Esophagus muscularis mucosa (tissue), 4 donors: ENCODE measurements at places on chromosomes 2 and 18. TPM values are rescaled to one million over a fixed set of nuclear protein-coding genes. Genes with fewer than 3 reads are reported as not detected.
A peak's percentile ranks its signal among the peaks of the same experiment; 100 is the strongest.

STARD6 gene
- not detected for total RNA-seq

ARL4C gene
- 5.4 TPM for total RNA-seq

NOSTRIN gene
- total RNA-seq: 10.9 TPM

DNA sequence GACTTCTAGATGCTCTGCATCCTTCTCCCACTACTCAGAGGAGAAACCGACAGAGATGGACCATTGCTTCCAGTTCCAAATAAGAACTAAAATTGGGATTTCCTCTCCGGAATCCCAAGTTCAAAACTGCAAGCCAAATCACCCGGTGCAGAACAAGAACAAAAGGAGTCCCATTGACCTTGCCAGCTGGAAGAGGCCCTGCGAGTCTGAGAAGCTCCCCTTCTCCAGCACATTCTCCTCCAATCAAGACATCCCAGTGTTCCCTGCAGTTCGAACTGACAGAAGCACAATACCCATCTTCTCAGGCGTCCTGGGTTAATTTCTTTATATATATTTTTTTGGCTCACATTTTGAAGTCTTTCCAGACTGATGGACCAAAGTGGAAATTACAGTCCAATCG is 195.3 kb upstream of the MEIS1 start:
- no peak overlapping the region for H3K27ac ChIP-seq
- H3K27me3 ChIP-seq: no peaks in the 10 kb centered on the region
- no peak overlapping the region for H3K4me3 ChIP-seq
- no peak for DNase-seq
- H3K36me3 ChIP-seq: no peaks in the 10 kb centered on the region

- no peak overlapping the region for H3K4me3 ChIP-seq
- no peaks in the 10 kb centered on the region for H3K36me3 ChIP-seq
- H3K27me3 ChIP-seq: no peaks in the 10 kb centered on the region
- H3K4me1 ChIP-seq: no peaks in the 10 kb centered on the region
These were observed 197.9 kb upstream of the SETBP1 start for GRCh38 chr18:44482761-44483160.

DNA sequence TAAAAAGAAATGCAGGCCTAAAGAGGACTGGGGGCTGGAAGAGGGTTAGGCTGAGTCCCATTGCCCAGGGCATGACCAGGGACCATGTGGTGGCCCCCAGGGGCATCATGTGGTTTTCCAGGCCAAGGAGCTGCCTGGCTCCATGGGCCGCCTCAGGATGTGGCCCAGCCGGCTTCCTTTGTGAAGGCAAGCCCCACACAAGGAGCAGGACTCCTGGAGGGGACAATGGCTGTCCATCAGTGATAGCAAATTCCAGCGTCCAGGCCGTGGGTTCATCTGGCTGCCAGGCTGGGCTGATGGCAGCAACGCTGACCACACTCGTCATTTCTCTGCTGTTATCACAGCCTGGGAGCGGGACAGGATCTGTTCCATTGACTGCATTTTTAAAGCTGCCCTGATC is 82.5 kb downstream of the GBX2 start:
- H3K4me3 ChIP-seq: no peak overlapping the region
- no peaks in the 10 kb centered on the region for H3K4me1 ChIP-seq
- H3K27ac ChIP-seq: no peak overlapping the region
- H3K36me3 ChIP-seq: peaks cover 3% of the 10 kb centered on the region

- no peak overlapping the region for H3K4me3 ChIP-seq
- H3K27ac ChIP-seq: peak overlapping the region; percentile 64
- H3K36me3 ChIP-seq: peaks cover 57% of the 10 kb centered on the region
These were observed 17.9 kb downstream of the TYMS start for GRCh38 chr18:675307-675706.

- H3K36me3 ChIP-seq: no peaks in the 10 kb centered on the region
- no peak for DNase-seq
- H3K4me1 ChIP-seq: no peaks in the 10 kb centered on the region
- H3K27me3 ChIP-seq: no peaks in the 10 kb centered on the region
- H3K4me3 ChIP-seq: no peak overlapping the region
These were observed 256.9 kb downstream of the CDH19 start for GRCh38 chr18:66346833-66347588.

GRCh38 chr2:27049422-27050280 is 1.8 kb upstream of the AGBL5 start:
- no peaks in the 10 kb centered on the region for H3K27me3 ChIP-seq
- peaks cover 19% of the 10 kb centered on the region for H3K4me1 ChIP-seq
- peak overlapping the region; percentile 95 for H3K27ac ChIP-seq
- peak overlapping the region; percentile 96 for H3K4me3 ChIP-seq
- no peak for DNase-seq

GRCh38 chr2:64808092-64808491 is 154.4 kb upstream of the SERTAD2 start:
- no peak overlapping the region for H3K4me3 ChIP-seq
- H3K4me1 ChIP-seq: no peaks in the 10 kb centered on the region
- no peak for DNase-seq
- no peak overlapping the region for H3K27ac ChIP-seq

ACTR2 gene
- total RNA-seq: 85.2 TPM

DNA sequence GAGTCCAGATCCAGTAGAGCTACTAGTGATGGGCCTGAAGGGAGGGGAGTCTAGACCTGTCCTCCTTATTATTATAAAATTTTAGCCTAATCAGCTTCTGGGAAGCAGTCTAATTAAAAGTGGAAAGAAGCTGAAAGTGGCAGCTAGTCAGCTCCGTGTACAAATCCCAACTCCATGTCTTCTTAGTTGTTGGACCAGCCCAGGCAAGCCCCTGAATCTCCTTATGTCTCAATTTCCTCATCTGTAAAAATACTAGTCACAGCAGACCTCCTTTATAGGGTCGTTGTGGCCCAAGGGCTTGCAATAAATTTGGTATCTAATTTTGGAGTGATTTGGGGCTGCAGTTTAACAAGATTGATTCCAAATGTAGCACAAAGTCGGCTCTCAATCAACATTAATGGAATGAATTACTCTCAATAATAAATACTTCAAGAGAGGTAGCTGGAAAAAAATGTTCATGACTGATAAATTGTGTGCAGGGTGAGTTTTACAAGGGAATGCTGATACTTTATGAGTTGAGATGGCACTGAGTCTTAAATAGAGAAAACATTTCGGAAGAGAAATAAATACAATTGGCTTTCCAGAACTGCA is 118.3 kb upstream of the NDUFV2 start:
- peaks cover 11% of the 10 kb centered on the region for H3K4me1 ChIP-seq
- H3K4me3 ChIP-seq: no peak overlapping the region
- DNase-seq: no peak
- no peak overlapping the region for H3K27ac ChIP-seq
- H3K36me3 ChIP-seq: no peaks in the 10 kb centered on the region
- no peaks in the 10 kb centered on the region for H3K27me3 ChIP-seq

FAM210A gene
- total RNA-seq: 10.4 TPM

NEU4 gene
- total RNA-seq: 1.5 TPM

DNA sequence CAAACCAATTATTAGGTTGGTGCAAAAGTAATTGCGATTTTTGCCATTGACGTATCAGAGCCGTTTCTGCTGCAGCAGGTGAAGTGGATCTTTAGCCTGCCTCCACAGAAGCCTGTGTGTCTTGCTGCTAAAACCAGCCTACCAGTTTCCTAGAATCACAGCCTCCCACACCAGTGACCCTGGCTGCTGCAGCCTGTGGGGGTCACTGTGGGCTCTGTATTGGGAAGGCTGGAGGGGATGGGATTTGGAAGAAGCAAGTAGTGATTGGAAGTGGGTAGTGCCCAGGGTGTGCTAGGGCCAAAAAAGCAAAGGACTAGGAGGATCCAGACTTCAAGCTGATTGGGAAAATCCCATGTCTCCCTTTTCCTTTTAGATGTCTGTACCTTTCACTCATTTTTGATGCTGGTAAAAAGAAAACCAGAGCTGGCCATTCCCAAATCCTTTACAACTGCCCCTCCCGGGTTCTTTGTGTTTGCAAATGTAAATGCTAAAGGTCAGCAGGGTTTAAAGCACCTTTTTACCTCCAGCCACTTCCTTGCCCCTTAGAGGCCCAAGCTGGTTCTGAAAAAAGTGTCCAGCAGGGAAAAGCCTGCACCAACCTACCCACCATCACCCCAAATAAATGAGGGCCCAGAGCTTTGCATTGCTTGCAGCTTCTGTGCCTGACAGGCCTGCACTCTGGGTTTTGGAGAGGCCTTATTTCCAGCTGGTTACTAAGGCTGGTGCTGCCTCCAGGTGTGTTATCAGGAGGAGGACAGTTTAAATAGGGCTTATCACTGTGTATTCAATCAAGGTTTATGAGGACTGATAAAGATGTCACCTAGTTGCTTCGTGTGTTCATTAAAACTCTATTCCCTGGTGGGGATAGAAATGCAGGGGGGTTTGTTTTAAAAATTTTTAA is 172.0 kb downstream of the MIB1 start:
- H3K27ac ChIP-seq: no peak overlapping the region
- H3K36me3 ChIP-seq: no peaks in the 10 kb centered on the region
- no peaks in the 10 kb centered on the region for H3K4me1 ChIP-seq
- H3K27me3 ChIP-seq: no peaks in the 10 kb centered on the region

GRCh38 chr2:237352279-237352845 is 61.6 kb downstream of the COL6A3 start:
- no peaks in the 10 kb centered on the region for H3K27me3 ChIP-seq
- no peak for DNase-seq
- H3K4me1 ChIP-seq: peaks cover 51% of the 10 kb centered on the region
- peak overlapping the region; percentile 49 for H3K27ac ChIP-seq

GAD1 gene
- not detected for total RNA-seq

GRCh38 chr2:223654384-223654915 is 52.3 kb upstream of the SCG2 start:
- no peaks in the 10 kb centered on the region for H3K4me1 ChIP-seq
- H3K27me3 ChIP-seq: no peaks in the 10 kb centered on the region
- H3K27ac ChIP-seq: no peak overlapping the region
- H3K36me3 ChIP-seq: no peaks in the 10 kb centered on the region
- no peak overlapping the region for H3K4me3 ChIP-seq

- peaks cover 4% of the 10 kb centered on the region for H3K4me1 ChIP-seq
- H3K27ac ChIP-seq: no peak overlapping the region
- DNase-seq: no peak
These were observed 147.1 kb downstream of the CCBE1 start for GRCh38 chr18:59550174-59550516.

DNA sequence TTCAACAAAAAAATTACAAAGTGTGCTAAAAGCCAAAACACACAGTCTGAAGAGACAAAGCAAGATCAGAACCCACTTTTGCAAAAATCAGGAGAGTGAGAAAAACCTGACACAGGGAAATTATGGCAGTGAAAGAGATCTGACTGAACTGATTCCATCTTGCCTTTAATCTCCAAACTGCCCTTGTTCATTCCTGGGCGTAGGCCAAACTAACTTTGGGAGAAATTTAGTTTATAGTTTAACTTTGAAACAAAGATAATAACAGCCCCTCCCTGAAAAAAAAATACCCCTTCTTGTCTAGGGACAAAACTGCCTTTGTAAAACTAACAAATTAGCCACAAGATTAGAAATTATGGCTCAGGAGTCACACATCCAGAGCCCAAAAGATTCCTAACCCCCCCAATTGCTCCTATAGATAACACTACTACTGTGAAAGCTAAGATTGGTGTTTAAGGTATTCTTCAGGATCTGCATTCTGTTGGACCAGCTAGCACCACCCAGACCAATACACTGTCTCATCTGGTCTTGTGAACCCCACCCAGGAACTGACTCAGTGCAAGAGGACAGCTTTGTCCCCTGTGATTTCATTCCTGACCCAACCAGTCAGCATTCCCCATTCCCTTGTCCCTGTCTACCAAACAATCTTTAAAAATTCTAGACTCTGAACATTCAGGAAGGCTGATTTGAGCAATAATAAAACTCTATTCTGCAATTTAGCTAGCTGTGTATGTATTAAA is 226.1 kb upstream of the SH3BP4 start:
- no peak overlapping the region for H3K4me3 ChIP-seq
- H3K27ac ChIP-seq: no peak overlapping the region
- peak; percentile 60 for DNase-seq
- no peaks in the 10 kb centered on the region for H3K4me1 ChIP-seq
- no peaks in the 10 kb centered on the region for H3K27me3 ChIP-seq

MAPRE3 gene
- total RNA-seq: 11.0 TPM

DNA sequence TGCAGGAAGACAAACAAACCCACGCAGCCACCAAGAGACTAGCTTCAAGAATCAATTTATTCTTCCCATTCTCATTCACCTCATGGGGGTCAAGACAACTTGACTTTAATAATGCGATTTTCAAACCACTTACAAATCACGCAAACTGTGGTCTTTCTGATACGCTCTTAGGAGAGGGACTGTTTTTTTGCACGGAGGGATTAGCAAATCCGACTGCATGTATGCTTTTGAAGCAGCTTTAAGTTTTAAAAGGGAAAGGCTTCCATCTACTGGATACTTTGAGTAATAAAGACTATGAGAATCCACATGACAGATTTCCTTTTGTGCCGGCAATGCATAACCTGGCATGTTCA is 322.9 kb upstream of the KCNJ3 start:
- no peak for DNase-seq
- no peak overlapping the region for H3K4me3 ChIP-seq
- H3K27me3 ChIP-seq: no peaks in the 10 kb centered on the region
- H3K4me1 ChIP-seq: no peaks in the 10 kb centered on the region
- no peaks in the 10 kb centered on the region for H3K36me3 ChIP-seq

DNA sequence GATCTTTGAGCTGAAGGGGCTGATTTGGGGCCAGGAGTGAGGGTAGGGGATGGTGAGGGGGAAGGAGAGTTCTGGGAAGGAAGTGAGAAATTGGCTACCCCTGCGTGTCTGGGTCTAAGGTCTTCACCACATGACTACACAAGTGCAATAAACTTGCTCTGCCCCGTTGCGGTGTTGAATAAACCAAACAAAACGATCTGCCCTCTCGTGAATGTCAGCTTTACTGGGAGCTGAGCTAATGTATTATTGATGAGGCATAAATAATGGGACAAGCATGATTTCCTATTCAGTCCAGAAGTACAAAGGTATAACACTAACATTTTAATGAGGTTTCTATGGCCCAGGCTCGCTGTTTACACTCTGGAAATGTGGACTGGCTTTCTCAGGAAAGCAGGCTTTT is 8.0 kb upstream of the CFAP221 start:
- H3K27me3 ChIP-seq: no peaks in the 10 kb centered on the region
- no peak overlapping the region for H3K4me3 ChIP-seq
- H3K27ac ChIP-seq: no peak overlapping the region
- H3K36me3 ChIP-seq: no peaks in the 10 kb centered on the region
- H3K4me1 ChIP-seq: no peaks in the 10 kb centered on the region

DNA sequence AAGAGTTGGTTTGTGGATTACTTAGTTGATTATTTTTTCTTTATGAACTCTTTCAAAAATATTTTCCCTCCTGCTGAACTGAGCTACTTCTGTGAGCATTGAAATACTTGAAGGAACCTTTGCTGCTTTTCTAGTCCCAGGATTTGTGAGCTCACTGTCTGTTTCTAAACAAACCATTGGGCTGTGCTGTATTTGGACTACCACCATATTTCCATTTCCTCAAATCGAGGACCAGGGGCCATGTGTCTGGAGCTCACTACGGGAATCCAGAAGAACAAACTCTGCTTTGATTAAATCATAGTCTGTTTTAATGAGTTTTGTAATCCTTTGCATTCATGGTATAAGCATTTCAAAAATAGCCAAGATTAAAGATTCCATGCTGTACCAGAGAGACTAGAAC is 1.3 kb downstream of the MRPL33 start:
- H3K4me1 ChIP-seq: peaks cover 58% of the 10 kb centered on the region
- no peak for DNase-seq
- H3K27ac ChIP-seq: peak overlapping the region; percentile 87
- no peaks in the 10 kb centered on the region for H3K27me3 ChIP-seq
- H3K4me3 ChIP-seq: peak overlapping the region; percentile 77
- H3K36me3 ChIP-seq: peaks cover 8% of the 10 kb centered on the region
